ENCODE measurements at places on chromosomes 16 and 17.

DNA sequence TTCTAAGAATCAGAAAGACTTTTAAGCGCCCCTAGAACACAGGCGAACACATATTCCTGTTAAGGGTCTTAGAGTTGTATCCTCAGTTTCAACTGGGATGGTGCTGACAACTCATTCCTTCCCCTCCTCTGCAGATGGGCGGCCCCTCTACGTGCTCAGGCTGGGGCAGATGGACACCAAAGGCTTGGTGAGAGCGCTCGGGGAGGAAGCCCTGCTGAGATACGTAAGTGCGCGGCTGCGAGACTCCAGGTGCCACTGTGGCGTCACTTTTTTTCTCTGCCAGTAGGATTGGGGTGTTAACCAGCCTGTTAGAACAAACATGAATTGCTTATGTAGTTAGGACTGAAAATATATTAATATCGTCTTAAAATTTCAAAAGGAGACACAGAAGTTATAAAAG is 62.7 kb downstream of the SEC14L1 start:
- DNase-seq, result no peak

DNA sequence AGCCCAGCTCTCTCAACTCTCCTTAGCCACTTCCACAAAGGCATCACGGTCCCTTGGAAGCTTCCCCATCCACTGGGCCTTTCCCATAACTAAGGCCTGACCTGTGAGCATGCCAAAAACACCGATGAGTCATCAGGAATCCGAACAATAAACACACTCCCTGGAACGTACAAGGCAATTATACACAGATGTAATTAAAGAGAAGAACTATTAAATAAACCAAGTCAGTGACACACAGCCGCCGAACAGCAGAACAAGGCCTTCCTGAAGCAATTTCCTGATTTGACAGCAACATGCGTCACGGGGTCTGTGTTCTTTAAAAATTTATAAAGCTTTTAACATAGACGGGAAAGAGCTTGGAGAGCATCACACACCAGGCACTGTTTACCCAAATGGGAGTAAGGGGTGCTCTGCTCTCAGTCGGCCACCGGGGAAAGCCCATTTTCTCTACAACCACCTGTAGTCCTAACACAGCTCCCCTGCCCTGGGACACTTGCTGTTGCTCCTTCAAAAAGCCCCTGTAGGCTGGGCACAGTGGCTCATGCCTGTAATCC is 29.4 kb downstream of the COG7 start:
- DNase-seq, result no peak

GRCh38 chr17:4247971-4248388 is 15.8 kb downstream of the ANKFY1 start:
- no peak for DNase-seq

- DNase-seq, result no peak
These were observed 88.7 kb downstream of the HS3ST3A1 start for GRCh38 chr17:13513039-13513405.

GRCh38 chr17:73901661-73902415 is 257.6 kb upstream of the SDK2 start:
- peak; percentile 15 for DNase-seq

GRCh38 chr17:13485327-13485726 is 116.4 kb downstream of the HS3ST3A1 start:
- no peak for DNase-seq

- DNase-seq, result no peak
These were observed 150.1 kb upstream of the SDK2 start for GRCh38 chr17:73794336-73794735.

DNA sequence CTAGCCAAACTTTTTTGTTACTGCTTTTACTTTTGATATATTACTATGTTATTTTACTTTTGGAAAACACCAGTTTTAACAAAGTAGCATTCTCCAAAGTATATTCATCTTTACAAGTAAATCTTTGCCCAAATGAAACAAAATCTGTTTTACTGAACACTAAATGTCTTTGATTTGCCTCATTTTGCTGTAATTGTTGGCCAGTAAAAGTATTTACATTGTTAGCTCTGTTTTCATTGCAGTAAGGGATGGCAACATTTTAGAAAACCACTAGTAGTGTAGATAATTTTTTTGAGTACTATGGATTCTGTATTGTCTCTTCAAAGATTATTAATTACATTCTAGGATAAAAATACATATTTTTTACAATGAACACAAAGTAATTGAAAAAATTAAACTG is 10.6 kb downstream of the SNTB2 start:
- DNase-seq, result no peak

GRCh38 chr16:48164907-48165715 is 9.3 kb upstream of the ABCC12 start:
- DNase-seq, result peak; percentile 72

All from stimulated activated naive CD8-positive, alpha-beta T cell treated with anti-CD3 and anti-CD28 coated beads, Interleukin-15, amount 100 ng/mL, for 72 hours (primary cell).